Glutamatergic neuron (in vitro differentiated cells): ENCODE measurements at places on chromosomes 7 and 10.
A peak's percentile ranks its signal among the peaks of the same experiment; 100 is the strongest.

- DNase-seq: no peak
Measured at GRCh38 chr7:117741962-117742361, 131.3 kb downstream of the CTTNBP2 start.

DNA sequence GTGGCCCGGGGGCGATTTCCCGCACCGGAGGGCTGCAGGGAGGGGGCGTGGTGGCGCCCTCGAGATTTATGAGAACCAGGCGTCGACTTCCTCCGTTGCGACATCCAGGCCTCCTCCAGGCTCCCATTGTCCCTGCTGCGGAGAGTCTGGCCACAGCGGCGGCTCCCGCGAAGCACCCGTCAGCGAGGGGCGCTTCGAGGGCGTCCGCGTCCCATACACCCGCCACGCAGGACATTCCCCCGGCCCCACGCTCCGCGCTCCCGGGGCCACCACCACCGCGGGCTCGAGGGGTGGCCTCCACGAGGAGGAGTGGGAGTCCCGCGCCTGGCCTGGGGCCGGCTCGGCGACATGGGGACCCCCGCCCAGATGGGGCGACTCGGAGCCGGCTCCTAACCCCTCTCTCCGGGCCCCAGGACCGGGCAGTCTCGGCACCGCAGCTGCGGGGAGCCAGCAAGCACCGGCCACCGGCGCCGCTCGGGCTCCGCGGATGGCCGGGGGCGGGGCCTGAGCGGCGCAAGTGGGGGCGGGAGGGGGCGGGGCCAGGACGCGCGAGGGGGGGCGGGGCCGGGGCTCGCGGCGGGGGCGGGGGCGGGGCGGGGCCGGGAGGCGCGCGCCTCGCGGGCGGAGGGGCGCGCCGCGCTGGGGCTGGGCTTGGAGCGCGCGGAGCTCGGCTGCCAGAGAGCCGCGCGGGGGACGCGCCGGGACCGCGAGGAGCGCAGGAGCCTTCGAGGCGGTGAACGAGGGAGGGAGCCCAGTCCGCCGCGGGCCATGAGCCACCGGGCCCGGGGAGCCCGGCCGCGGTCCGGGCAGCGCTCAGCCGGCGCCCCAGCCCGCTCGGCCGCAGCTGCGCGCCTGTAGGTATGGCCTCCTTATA, at the start of gene SH2B2:
Gene SH2B2 (plus strand): TSS at position 632 of the 874 bp plus-strand sequence. CDS start 13,683 bp downstream, outside the sequence.
- peak; percentile 70 for DNase-seq

DNA sequence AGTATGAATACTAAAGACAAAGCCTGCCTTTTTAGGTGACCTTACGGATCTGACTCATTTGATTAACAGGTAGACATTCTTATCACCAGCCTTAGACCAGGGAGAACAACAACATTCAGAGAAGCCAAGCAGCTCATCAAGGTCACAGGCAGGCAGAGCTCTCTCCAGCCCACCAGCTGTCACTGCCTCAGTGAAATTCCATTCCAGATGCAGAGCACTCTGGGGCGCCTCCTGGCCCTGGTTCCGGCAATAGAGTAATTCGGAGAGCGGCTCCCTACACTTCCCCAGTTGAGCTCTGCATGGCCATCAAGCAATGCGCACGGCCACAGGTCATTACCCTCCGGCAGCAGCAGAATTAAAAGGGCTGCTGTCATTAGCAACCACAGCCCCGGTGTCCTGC, 164.7 kb downstream of the TCERG1L start:
- no peak for DNase-seq

GRCh38 chr10:77386365-77386764, 251.2 kb downstream of the KCNMA1 start:
- DNase-seq: no peak

DNA sequence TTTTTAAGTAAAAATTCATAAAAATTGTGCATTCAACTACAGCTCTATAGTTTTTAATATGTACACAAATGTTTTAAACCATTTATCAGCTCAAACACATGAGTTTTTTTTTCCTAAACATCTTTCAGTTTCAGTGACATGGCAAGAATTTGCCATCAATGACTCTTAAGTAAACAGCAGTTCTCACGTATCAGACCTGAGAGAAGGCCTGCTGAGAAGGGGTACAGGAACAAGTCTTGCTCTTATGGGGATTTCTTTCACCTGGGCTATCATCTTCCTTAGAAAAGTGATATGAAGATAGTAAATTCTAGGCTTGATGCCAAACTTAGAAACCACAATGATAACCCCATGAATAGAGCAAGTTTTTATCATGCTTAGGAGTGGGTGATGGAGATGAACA, 467.8 kb downstream of the ARL4A start:
- DNase-seq: no peak

GRCh38 chr10:132397671-132398565, 918 bp downstream of the PWWP2B start:
- DNase-seq: peak; percentile 75

DNA sequence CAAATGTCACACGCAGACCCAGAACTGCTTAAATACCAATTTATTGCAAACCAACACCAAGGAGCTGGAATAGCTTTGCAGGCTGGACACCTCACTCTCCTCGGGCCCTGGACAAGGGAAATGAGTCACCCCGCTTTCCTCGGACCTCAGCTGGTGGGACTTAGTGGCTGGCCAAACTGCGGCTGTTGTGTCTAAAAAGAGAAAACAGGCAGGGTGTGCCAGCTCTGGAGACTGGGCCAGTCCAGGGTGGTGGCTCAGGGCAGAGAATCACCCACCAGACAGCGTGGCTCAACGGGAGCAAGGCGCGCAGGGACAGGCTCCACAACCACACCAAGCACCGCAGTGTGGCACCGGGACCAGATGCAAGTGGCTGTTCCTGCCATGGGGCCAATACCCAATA, 58.2 kb upstream of the CAMK2B start:
- DNase-seq: no peak

- no peak for DNase-seq
Measured at GRCh38 chr10:21432266-21432665, 93.2 kb downstream of the SKIDA1 start.

- no peak for DNase-seq
Measured at GRCh38 chr7:119288416-119288815, 984.6 kb upstream of the KCND2 start.

DNA sequence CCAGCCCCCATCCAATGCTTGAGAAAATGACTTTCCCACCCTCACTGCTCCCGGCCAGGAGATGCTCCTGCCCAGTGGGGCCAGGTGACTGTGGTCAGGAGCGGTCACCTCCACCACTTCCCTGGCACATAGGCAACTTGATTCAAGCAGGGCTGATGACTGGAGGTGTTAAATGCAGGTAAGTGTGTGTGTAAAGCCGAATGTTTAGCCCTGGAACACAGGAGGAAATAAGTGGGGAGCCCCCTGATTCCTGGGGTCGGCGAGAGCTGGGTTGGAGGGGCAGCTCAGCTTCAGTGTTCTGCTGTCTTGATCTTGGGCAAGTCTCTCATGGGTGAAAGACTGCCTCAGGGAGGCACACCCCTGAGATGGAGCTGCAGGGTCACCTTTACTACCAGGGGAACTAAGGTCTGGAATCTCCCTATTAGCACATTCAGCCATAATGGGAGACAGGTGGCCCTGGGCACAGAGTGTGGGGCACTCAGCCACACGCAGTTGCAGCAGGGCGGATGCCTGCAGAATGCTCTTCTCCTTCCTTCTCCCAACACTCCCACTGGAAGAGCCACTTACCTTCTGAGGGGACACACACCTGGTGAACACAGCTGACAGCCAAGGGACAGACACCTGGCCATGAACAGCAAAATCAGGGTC, 124.1 kb downstream of the PTPN20 start:
- DNase-seq: no peak

DNA sequence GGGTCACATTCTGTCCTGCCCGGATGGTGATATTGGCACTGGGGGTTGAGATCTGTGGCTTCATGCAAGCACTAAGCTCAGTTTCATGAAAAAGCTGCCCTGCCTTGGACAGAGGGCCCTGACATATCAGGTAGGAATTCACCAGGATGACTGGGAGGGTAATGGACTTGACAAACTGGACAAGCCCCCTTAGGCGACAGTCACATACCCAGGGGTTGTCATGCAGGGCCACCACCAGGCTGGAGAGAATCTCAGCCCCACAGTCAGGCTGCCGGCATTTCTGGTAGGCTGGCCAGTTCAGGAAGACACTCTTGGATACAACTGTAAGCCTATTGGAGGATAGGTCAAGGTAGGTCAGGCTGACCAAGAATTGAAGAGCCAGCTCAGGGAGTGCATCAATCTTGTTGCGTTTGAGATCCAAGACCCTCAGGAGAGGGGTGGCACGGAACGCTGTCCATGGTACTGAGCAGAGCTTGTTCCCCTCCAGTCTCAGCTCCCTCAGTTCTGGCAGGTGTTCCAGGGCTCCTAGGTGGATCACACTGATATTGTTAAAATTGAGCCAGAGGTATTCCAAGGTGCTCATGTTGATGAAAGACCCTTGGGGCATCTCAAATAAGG, 824 bp downstream of the LRIT2 start:
- DNase-seq: no peak

- peak; percentile 84 for DNase-seq
Measured at GRCh38 chr7:35985126-35985754, 167.8 kb upstream of the EEPD1 start.

DNA sequence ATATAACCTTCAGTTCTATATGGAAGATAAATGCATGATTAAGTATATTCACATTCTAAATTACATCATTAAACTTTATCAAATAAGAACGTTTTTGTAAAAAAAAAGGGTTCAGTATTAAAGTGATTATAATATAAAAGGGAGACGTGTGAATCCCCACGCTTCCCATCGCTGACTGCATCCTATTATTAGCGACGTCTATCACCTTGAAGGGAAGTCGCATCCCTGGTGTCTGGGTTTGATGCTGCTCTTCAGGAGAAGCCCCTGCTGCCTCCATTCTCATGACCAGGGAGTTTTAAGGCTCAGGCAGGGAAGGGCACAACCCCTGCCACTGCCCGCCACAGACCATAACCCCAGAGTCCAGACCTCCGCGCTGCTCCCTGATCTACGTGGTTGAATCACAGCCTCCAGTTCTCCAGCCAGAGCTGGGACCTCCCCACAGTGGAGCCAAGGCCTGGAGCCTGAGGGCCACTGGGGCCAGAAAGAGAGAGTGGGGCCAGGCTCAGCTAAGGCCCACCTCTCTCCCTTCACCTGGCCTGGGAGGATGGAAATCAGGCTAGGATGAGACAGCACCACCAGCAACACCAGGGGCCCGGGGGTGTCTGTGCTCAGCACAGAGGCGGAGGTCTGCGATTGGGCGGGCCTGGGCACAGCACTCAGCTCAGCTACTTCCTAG, 130.6 kb downstream of the TCERG1L start:
- DNase-seq: no peak
